ENCODE measurements at places on chromosomes 3 and 15. TPM values are rescaled to one million over a fixed set of nuclear protein-coding genes. Genes with fewer than 3 reads are reported as not detected.
A peak's percentile ranks its signal among the peaks of the same experiment; 100 is the strongest.

GRCh38 chr3:175662815-175663214 is 803.7 kb downstream of the NAALADL2 start:
- no peak overlapping the region for H3K27ac ChIP-seq
- H3K4me3 ChIP-seq, result no peak overlapping the region
- DNase-seq, result no peak
- no peaks in the 10 kb centered on the region for H3K36me3 ChIP-seq

DNA sequence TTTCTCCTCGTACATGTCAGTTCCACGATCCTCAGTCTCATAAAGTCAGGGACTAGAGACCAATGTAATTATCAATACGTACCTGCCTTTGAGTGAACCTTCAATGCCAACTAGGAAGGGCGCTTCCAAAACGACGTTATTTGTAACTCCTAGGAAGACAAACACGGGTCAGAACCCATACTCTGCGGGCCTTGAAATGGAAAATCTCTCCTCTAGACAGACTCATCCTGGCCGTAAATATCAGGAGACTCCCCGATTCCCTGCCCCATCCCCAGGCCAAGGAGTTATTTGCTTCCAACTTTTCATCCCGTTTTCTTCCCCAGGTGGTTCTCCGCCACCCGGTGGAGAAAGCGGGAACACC is 578 bp downstream of the OIP5 start:
- no peaks in the 10 kb centered on the region for H3K27me3 ChIP-seq
- peak overlapping the region; percentile 98 for H3K4me3 ChIP-seq
- H3K36me3 ChIP-seq, result no peaks in the 10 kb centered on the region
- H3K27ac ChIP-seq, result peak overlapping the region; percentile 31
- peak; percentile 48 for DNase-seq
- no peaks in the 10 kb centered on the region for H3K4me1 ChIP-seq

- H3K27me3 ChIP-seq, result no peaks in the 10 kb centered on the region
- H3K4me1 ChIP-seq, result no peaks in the 10 kb centered on the region
- no peaks in the 10 kb centered on the region for H3K36me3 ChIP-seq
- H3K4me3 ChIP-seq, result no peak overlapping the region
- no peak overlapping the region for H3K27ac ChIP-seq
These were observed 23.0 kb upstream of the MEF2A start for GRCh38 chr15:99542828-99543227.

GRCh38 chr3:111961461-111962164 is 17.2 kb upstream of the ABHD10 start:
- peak overlapping the region; percentile 34 for H3K27ac ChIP-seq
- no peaks in the 10 kb centered on the region for H3K4me1 ChIP-seq
- H3K36me3 ChIP-seq, result no peaks in the 10 kb centered on the region
- H3K27me3 ChIP-seq, result no peaks in the 10 kb centered on the region

- no peaks in the 10 kb centered on the region for H3K36me3 ChIP-seq
- H3K4me3 ChIP-seq, result no peak overlapping the region
- H3K27me3 ChIP-seq, result no peaks in the 10 kb centered on the region
- no peak for DNase-seq
- H3K27ac ChIP-seq, result no peak overlapping the region
These were observed 623.3 kb downstream of the PDCD6IP start for GRCh38 chr3:34421762-34422161.

DNA sequence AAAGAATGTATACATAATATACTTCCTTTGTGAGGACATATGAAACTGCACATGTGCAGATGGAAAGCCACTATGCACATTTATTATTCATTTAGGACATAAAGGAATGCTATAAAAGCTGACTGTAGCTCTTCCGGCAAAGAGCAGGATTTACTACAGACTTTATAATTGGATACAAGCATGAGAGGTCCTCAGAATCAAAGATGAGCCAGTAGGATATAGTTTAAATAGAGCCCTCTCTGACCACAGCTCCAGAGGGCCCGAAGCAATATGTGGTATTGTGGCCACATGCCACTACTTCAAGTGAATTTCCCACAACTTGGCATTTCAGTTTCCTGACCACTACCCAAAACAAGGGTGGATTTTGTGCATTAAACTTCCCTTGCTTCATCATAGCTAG is 140.9 kb downstream of the ATP8B4 start:
- H3K4me1 ChIP-seq, result no peaks in the 10 kb centered on the region
- H3K27me3 ChIP-seq, result no peaks in the 10 kb centered on the region
- no peaks in the 10 kb centered on the region for H3K36me3 ChIP-seq
- no peak for DNase-seq

GRCh38 chr3:136146981-136147729 is 49.0 kb downstream of the MSL2 start:
- no peaks in the 10 kb centered on the region for H3K27me3 ChIP-seq
- no peak overlapping the region for H3K4me3 ChIP-seq
- H3K36me3 ChIP-seq, result no peaks in the 10 kb centered on the region
- no peak overlapping the region for H3K27ac ChIP-seq
- no peak for DNase-seq
- H3K4me1 ChIP-seq, result no peaks in the 10 kb centered on the region

GRCh38 chr3:138437281-138437680 is 2.9 kb downstream of the ESYT3 start:
- no peaks in the 10 kb centered on the region for H3K4me1 ChIP-seq
- H3K27ac ChIP-seq, result no peak overlapping the region
- DNase-seq, result no peak

- H3K4me3 ChIP-seq, result no peak overlapping the region
- no peak overlapping the region for H3K27ac ChIP-seq
- H3K36me3 ChIP-seq, result no peaks in the 10 kb centered on the region
- no peaks in the 10 kb centered on the region for H3K4me1 ChIP-seq
These were observed 15.0 kb upstream of the UTS2B start for GRCh38 chr3:191345334-191345733.

DNA sequence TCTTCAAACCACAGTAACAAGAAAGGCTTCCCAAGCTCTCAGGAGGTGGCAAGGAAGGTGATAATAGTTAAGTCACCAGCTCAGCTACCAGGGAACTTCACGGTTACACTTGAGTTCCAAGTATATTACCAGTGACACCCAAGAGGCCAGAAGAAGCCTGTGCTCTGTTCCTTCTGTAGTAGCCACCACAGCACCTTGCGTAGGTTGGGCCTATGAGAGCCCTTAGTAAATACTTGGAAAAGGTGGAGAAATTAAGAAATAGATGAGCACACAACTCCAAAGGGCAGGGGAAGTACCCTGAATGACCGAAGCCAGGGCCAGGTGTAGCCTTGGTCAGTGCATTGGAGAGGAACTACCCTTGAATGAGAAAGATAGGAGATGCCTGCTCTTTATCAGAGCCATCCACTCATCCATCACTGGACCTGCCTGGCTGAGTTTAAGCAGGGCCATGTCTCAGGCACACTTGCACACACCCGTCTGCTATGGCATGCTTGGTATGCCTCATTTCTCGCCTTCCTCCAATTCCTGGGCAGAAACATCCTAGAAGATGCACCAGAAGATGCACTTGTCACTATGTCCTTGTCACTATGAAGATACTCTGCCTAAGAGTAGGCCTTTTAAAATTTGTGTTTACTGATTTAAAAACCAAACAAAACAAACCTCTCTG is 32.6 kb upstream of the NDUFB4 start:
- H3K27ac ChIP-seq, result no peak overlapping the region
- no peak overlapping the region for H3K4me3 ChIP-seq
- no peaks in the 10 kb centered on the region for H3K27me3 ChIP-seq
- H3K36me3 ChIP-seq, result no peaks in the 10 kb centered on the region

- H3K27ac ChIP-seq, result no peak overlapping the region
- no peaks in the 10 kb centered on the region for H3K36me3 ChIP-seq
- DNase-seq, result no peak
- no peaks in the 10 kb centered on the region for H3K27me3 ChIP-seq
These were observed 31.3 kb upstream of the SETMAR start for GRCh38 chr3:4271834-4272233.

DNA sequence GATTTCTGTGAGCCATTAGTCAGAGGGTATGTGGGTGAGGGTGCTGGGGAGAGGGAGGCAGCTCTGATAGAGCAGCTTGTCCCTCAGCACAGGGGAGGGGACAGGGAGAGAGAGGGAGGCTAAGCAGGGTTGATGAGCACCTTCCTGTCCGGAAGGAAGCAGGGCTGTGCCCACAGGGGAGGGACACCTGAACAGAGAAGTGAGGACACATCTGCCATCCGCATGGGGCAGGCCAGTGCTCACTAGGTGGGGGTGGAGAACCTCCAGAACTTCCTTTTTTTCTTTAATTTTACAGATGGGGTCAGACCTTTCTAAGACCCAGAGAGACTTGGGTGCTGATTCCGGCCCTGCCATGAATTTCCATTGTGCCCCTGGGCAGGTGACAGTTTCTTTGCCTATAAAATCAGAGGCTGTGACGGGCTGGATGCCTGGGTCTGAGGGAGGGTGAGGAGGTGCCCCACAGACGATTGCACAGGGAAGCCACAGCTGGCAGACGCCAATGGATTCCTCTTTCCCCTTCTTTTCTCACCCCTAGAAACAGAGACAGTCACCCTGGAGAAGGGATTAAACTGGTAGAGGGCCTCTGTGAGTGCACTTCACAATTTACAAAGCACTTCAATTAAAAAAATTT is 4.1 kb upstream of the TGM5 start:
- no peak overlapping the region for H3K4me3 ChIP-seq
- no peak for DNase-seq
- no peaks in the 10 kb centered on the region for H3K27me3 ChIP-seq
- H3K36me3 ChIP-seq, result no peaks in the 10 kb centered on the region
- no peak overlapping the region for H3K27ac ChIP-seq

GRCh38 chr3:159872374-159873109 is 116.1 kb upstream of the IL12A start:
- H3K36me3 ChIP-seq, result no peaks in the 10 kb centered on the region
- no peaks in the 10 kb centered on the region for H3K4me1 ChIP-seq
- DNase-seq, result no peak
- no peaks in the 10 kb centered on the region for H3K27me3 ChIP-seq

DNA sequence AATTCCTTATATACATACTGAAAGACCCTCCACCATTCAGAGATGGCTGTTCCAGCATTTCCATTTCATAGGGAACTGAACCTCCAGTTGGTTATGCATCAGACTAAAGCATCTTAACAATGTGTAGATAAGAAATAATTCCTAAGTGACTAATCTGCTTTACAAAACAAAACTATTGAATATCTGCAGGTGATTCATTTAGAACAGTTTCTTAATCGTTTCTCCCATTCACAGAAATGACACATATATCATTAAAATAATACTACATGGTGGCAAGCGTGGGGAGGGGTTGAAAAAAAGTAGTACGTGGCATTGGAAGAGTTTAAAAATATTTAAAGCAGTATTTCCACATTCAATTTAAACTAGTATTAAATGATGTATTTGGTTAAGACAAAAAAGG is 19.5 kb downstream of the COPS2 start:
- no peak overlapping the region for H3K4me3 ChIP-seq
- no peak for DNase-seq
- H3K36me3 ChIP-seq, result no peaks in the 10 kb centered on the region
- no peak overlapping the region for H3K27ac ChIP-seq
- no peaks in the 10 kb centered on the region for H3K27me3 ChIP-seq
- no peaks in the 10 kb centered on the region for H3K4me1 ChIP-seq

DNA sequence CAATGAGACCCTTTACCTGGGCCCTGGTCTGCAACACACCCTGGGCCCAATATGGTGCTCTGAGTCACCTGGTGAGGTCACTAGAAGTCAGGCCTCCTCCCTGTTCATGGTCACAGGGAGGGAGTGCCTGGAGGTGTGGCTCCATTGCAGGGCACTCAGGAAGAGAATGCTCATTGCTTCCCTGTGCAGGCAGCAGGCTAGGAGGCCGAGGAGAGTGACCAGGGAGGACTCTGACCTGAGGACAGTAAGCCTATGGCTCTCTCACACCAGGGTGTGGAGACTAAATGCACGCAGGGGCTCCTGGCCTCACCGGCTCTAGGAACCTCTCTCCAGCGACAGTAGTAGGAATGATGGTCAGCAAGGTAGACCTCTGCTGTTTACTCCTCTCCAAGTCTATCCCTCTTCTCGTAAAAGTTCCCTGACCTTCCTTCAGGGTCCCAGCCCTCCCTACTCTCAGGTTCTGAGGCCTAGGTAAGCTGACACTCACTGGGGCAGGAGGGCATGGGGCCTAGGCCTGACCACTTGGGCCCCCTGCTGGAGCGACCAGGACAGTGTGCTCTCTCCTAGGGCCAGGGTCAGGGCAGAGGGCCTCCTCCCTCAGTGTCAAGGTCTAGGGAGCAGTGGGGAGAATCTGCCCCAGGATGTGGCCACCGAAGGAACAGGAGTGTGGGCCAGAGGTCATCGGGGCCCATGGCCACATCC is 9.6 kb upstream of the SLCO2A1 start:
- no peak overlapping the region for H3K4me3 ChIP-seq
- no peak overlapping the region for H3K27ac ChIP-seq
- no peaks in the 10 kb centered on the region for H3K27me3 ChIP-seq
- DNase-seq, result no peak

GRCh38 chr15:61084944-61085367 is 144.1 kb downstream of the RORA start:
- H3K36me3 ChIP-seq, result no peaks in the 10 kb centered on the region
- H3K4me1 ChIP-seq, result no peaks in the 10 kb centered on the region
- H3K27me3 ChIP-seq, result no peaks in the 10 kb centered on the region
- DNase-seq, result peak; percentile 60

DNA sequence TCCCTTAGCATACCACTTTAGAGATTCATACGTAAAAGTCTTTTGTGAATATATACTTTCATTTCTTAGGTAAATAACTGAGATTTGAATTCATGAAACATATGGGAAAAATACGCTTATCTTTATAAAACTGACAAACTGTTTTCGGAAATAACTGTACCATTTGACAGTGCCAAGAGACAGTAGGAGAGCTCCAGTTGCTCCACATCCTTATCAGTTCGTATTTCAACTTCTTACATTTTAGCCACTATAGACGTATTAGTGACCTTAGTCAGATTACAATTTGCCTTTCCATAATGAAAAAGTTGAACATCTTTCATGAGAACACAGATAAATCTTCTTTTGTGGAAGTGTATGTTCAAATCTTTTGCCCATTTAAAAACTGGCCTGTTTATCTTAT is 133.5 kb downstream of the NR2E3 start:
- no peaks in the 10 kb centered on the region for H3K36me3 ChIP-seq
- no peaks in the 10 kb centered on the region for H3K4me1 ChIP-seq
- H3K27me3 ChIP-seq, result no peaks in the 10 kb centered on the region
- no peak overlapping the region for H3K4me3 ChIP-seq
- DNase-seq, result no peak

- no peaks in the 10 kb centered on the region for H3K4me1 ChIP-seq
- peak; percentile 74 for DNase-seq
- H3K27me3 ChIP-seq, result no peaks in the 10 kb centered on the region
- no peak overlapping the region for H3K27ac ChIP-seq
- H3K4me3 ChIP-seq, result no peak overlapping the region
These were observed 260.3 kb upstream of the TPM1 start for GRCh38 chr15:62782071-62782841.

- H3K36me3 ChIP-seq, result no peaks in the 10 kb centered on the region
- peaks cover 9% of the 10 kb centered on the region for H3K4me1 ChIP-seq
- H3K27ac ChIP-seq, result peak overlapping the region; percentile 93
These were observed 483 bp downstream of the MEX3B start for GRCh38 chr15:82045179-82045891.

FSIP1 gene
- total RNA-seq, result 2.1 TPM

NTRK3 gene
- 23.9 TPM for total RNA-seq

LAMB2 gene
- 387 TPM for total RNA-seq

TGM4 gene
- not detected for total RNA-seq

GOLGA6L7 gene
- total RNA-seq, result not detected

GRM7 gene
- total RNA-seq, result 0.82 TPM
